ENCODE measurements at places on chromosomes 3 and 15.

- DNase-seq = no peak
Measured at GRCh38 chr3:192307631-192308030, 419.7 kb downstream of the FGF12 start.

DNA sequence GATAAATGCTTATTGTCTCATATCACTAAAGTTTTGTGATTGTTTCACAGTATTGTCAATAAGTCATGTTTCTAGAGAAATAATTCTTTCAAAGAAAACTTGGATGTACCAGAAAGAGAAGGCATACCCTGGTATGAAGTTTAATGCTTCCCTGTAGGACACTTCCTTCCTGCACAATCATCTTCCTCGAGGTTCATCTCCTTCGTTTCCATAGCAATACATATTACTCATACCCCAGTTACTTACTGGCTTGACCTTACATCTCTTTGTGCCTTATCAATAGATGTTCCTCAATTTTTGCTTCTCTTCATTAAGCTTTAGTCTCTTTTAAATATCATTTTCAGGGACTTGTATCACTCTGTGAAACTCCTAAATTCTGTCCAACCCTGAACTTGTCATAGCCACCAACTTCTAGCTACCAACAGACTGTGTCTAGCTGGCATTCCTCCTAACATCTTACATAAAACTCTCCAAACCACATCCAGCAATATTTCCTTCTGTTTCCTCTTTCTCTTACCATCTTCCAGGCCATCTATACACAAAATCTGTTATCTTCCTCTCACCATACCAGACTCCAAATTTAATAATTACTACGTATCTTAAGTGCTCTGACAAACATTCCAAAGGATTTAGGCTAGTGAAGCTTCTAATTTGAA lies 134.3 kb downstream of the GADL1 start:
- no peak for DNase-seq

- DNase-seq = no peak
Measured at GRCh38 chr3:50221411-50222168, 14.4 kb upstream of the GNAI2 start.

- DNase-seq = no peak
Measured at GRCh38 chr3:172208586-172209332, 169.4 kb downstream of the FNDC3B start.

GRCh38 chr15:75348562-75349350 lies 1.9 kb downstream of the NEIL1 start:
- DNase-seq = no peak

DNA sequence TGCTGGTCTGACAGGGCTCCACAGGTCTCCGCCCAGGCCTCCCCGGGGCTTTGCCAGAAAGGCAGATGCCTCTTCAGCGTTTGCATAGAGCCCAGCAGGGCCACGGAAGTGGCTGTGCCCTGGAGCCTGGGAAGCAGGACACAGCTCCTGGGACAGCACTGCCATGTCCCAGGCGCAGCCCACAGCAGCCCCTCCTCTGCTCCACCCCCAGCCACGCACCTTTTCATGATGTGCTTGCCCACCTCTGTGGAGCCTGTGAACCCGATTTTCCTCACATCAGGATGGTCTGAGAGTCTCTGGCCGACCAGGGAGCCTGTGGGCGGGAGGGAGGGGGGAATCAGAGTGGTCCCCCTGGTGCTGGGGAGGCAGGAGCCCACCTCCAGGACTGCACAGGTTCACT lies 33.9 kb upstream of the SLC41A3 start:
- DNase-seq = no peak

- no peak for DNase-seq
Measured at GRCh38 chr3:52842424-52842823, 7.6 kb upstream of the MUSTN1 start.

DNA sequence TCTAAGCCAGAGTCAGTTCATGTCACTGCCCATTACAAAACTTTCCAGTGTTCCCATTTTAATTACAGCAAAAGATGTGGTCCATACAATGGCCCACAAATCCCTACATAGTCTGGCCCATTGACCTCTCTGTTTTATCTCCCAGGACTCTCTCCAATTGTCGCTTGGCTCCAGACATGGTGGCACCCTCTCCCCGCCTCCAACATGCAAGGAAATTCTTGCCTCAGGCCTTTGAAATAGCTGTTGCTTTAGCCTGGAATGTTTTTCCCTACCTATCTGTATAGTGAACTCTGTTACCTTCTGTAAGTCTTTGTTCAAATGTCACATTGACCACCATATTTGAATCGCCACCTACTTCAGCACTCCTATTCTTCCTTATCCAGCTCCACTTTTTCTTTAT lies 377.3 kb upstream of the MCTP2 start:
- DNase-seq = no peak

DNA sequence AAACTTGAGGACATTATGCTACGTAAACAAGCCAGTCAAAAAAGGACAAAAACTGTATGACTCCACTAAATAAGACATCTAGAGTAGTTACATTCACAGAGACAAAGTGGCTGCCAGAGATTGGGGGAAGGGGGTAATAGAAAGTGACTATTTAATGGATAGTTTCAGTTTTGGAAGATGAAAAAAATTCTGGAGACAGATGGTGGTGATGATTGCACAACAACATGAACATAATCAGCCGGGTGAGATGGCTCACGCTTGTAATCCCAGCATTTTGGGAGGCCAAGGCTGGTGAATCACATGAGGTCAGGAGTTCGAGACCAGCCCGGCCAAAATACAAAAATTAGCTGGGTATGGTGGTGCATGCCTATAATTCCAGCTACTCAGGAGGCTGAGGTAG lies 40.6 kb downstream of the DPP8 start:
- no peak for DNase-seq

GRCh38 chr3:157132936-157133335 lies 27.0 kb downstream of the CCNL1 start:
- no peak for DNase-seq

- no peak for DNase-seq
Measured at GRCh38 chr3:64303401-64303800, 78.1 kb upstream of the PRICKLE2 start.

DNA sequence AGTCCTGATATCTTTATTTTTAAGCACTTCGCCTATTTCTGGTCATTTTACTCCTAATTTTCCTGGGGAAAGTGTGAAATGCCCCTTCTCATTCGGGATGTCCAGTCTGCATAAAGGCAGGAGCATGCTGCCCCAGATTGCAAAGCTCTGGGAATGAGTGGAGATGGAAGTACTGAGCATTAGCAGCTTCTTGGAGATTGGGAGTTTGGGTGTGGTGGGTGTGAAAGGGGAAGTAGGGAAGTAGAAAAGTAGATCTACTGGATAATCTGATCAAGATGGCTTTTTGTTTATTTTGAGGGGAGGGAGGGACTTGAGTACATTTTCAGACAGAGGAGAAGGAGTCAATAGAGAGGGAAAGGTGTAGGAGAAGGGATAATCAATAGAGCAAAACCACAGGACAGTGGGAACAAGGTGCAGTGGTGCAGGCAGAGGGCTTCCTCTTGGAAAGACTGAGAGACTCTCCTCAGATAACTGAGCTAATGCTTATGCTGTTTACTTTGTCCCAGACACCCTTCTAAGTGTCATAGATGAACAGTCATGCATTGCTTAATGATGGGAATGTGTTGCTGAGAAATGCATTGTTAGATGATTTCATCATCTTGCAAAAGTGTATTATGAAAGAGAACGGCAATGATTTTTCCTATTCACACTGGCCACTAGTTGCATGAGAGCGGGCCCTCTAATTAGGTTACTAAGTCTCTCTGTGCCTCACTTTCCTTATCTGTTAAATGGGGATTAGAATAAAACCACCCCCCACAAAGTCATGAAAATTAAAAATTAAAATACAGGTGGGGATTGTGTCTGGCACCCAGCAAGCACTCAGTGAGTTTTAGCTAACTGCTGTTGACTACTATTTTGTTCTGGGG lies 45.5 kb downstream of the PHLDB2 start:
- DNase-seq = no peak

- no peak for DNase-seq
Measured at GRCh38 chr15:95032156-95032555, 800.8 kb downstream of the MCTP2 start.

DNA sequence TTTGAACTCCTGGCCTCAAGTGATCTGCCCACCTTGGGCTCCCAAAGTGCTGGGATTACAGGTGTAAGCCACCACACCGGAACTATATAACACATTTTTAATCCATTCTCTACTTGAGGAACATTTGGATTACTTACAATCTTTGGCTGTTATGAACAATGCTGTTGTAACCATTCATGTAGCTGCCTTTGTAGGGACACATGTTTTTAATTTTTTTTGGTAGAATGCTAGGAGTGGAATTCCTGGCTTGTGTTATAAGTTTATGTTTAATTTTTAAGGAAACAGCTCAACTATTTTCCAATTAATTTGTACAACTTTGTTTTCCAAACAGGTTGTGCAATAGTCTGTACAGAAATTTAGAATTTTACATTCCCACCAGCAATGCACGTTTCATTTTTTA lies 51.7 kb downstream of the GPR149 start:
- DNase-seq = no peak

DNA sequence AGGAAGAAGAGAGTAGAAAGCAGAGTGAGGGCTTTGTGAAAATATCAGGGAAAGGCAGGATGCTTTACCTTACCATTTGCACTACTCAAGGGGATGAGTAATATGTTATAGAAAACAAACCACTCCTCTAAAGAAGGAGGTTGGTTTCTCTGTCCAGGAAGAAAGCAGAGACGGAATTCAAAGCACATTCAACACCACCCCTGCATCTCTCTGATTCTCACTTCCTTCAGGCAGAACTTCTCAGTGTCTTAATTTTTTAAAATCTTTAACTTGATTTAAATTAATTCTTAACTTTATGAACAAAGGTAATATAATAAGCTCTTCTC lies 82.4 kb downstream of the NR2F2 start:
- no peak for DNase-seq

DNA sequence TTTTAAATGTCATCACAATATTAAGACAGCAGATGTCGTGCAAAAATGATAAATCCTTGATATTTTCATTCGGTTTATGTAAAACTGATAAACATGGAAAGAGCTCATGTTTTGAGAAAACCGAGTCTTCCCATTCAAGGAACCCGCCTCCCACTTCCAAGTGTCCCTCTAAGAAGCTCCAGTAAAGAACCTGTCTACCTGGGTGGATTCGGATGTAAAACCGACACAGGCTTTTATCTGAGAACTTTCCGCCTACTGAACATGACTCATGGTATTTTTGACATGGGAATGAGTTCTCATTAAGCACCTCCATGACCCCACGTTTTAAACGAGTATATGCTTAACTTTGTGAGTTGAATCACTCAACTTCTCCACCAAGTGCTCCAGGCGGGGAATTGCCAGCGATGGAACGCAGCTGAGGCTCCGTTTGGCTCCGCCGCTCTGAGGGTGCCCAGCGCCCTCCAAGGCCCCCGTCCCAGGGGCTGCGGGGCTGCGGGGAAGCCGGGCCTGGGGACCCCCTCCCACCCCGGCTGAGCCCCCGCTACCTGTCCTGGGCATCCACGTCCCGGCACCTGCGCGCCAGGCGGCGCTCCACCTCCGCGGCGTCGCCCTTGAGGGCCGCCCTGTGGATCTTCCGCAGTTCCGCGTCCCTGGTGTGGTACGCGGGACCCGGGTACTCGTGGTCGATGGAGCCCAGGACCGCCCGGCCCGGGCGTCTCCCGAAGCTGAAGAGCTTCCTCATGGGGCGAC lies 119.9 kb downstream of the LMLN start:
- DNase-seq = peak; percentile 26

- DNase-seq = no peak
Measured at GRCh38 chr3:143571548-143571947, 276.7 kb downstream of the SLC9A9 start.

DNA sequence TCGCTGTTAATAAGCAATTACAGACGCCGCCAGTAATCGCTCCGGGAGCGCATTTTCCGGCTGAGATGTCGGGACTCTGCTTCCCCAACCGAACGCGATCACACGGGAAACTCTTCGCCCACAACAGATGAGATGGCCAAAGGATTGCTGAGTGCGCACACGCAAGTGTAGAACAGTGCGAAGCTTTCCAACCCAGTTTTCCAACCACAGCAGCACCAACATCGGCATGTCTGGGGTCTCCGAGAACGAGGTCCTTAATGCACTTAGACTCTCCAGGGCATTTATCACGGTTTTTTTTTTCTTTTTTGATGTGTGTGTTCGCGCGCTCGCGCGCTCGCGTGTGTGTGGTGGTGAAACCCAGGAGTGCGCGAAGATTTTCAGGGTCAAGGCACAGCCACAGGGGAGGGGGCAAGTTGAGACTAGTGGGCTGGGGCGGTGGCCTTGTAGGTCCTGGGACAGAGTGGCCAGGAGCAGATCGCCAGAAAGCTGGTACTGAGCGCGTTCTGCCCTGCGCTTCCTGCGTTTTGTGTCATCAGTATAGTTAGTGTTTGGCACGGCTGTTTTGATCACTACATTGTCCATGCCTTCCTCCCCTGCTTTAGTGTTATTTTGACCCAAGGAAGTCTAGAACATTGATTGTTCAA lies 1.8 kb upstream of the EOMES start:
- DNase-seq = no peak

GRCh38 chr3:110405830-110406585 lies 665.6 kb upstream of the NECTIN3 start:
- no peak for DNase-seq

DNA sequence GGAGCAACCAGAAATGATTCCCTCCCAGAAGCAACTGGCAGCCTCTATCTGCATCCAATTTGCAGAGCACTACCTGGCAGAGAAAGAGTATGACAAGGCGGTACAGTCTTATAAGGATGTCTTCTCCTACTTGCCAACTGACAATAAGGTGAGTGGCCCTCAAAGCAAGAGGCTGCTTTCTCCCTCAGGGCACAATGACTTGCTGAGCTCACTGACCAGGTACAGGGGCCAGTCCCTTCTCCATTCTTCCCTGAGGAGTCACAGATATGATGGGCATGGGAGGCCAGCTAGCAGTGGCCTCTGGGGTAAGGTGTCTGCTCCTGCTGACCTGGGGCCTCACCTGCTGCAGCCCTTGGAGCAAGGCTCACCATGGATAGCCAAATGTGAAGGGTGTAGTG lies 20.3 kb downstream of the CSRNP1 start:
- no peak for DNase-seq

- DNase-seq = no peak
Measured at GRCh38 chr3:128859630-128860029, 19.8 kb upstream of the ACAD9 start.

GRCh38 chr3:126274735-126275619 lies 82.2 kb downstream of the KLF15 start:
- DNase-seq = no peak

- DNase-seq = no peak
Measured at GRCh38 chr3:9809615-9810432, at the start of gene TTLL3. Gene TTLL3, plus strand, starts transcription at chr3:9810262. Its CDS starts 400 bp downstream, at chr3:9810662.

DNA sequence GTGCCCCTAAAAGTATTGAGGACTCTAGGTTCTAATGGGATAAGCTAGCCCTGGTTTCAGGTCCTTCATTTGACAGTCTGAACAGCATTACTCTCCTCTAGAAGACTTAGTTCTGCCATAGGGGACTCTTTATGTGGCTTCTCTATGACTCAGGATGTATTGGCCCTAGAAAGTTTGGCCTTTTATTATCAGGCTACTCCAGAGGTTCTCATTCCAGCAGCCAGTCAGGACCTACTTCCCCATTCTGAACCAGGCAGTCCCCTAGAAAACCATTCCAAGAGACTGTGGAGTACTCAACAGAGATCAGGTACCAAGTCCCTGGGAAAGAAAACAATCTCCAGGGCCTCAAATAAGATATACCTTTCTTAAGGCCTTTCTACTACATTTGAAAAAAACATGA lies 157.9 kb upstream of the TSPAN3 start:
- DNase-seq = no peak

- no peak for DNase-seq
Measured at GRCh38 chr3:62366126-62366484, 7.2 kb downstream of the FEZF2 start.
